ENCODE measurements at places on chromosomes 7 and 10.
A peak's percentile ranks its signal among the peaks of the same experiment; 100 is the strongest.

- DNase-seq = peak; percentile 86
These were observed at the start of the genes ACADSB and IKZF5 for GRCh38 chr10:123008355-123009104. TSS of gene ACADSB (plus strand) at chr10:123009006. CDS start at chr10:123009030, 24 bp downstream. TSS of gene IKZF5 (minus strand) at chr10:123008795. CDS start at chr10:122998625, 10,170 bp downstream.

DNA sequence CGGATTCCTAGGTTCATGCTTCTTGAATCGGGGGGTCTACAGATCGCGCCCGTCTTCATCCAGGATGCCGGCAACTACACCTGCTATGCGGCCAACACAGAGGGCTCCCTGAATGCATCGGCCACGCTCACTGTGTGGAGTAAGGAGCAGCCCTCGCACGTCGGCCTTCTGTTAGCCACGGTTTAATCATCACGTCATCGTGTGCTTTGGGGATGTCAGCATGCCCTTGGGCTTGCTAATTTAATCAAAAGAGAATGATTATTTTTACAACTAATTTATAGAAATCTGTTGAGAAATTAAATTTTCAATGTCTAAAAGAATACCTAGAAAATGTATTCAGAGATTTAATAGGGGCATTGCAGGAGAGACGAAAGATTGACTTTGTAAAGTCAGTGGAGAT lies 668.2 kb downstream of the SDK1 start:
- DNase-seq = no peak

GRCh38 chr10:102412293-102412692 lies 6.3 kb downstream of the PSD start:
- DNase-seq = no peak

DNA sequence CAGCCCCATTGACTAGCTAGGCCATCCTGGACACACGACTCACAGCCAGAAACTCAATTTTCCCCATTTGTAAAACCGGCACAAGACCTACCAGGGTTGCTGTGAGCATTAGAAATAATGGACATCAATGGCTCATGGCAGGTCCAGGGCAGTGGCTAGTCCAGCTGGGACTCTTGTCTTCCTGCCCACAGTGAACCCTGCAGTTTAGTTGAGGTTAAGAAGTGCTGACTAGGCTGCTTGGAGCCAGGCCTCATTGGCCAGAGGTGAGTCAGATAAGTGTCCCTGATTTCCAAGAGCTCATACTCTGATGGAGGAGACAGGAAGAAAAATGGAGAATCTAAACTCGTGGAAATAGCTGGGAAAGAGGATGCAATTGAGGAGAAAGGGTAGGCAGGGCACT lies 123.4 kb upstream of the ZNF92 start:
- DNase-seq = no peak

DNA sequence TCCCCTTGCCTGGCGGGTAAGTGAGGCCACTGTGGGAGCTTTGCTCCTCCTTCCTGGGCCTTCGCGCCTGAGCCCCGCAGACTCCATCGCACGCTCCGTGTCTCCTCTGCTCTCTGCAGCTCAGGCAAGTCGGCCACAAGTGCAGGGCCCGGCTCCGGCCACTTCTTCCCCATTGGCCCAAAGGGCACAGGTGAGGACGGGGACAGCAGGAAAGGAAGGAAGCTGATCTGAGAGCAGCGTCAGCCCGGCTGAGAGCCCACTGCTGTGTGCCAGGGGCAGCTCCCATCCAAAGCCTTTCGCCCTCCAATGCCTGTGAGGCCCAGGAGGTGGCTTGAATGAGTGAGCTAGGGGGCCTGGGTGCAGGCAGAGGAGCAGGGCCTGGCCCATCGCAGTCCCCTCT lies 33.7 kb upstream of the RHEB start:
- DNase-seq = no peak

DNA sequence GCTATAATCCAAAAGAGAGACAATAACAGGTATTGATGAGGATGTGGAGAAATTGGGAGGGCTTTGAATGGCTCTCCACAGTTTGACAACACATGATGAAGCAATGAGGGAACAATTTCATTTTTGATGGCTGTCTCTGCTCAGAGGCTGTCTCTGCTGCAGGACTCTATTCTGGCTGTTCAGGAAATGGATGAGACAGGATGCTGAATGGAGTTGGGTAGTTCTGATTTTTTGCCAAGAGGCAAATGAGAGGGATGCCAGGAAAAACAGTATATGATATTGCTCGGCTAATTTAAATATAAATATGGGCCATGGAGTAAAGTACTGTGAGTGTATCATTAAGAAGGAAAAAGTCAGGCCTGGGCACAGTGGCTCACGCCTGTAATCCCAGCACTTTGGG lies 16.8 kb downstream of the APBB1IP start:
- no peak for DNase-seq

- DNase-seq = no peak
These were observed 28.8 kb upstream of the C10orf53 start for GRCh38 chr10:49650724-49651034.

- no peak for DNase-seq
These were observed 5.0 kb downstream of the ALDH18A1 start for GRCh38 chr10:95651346-95652060.

DNA sequence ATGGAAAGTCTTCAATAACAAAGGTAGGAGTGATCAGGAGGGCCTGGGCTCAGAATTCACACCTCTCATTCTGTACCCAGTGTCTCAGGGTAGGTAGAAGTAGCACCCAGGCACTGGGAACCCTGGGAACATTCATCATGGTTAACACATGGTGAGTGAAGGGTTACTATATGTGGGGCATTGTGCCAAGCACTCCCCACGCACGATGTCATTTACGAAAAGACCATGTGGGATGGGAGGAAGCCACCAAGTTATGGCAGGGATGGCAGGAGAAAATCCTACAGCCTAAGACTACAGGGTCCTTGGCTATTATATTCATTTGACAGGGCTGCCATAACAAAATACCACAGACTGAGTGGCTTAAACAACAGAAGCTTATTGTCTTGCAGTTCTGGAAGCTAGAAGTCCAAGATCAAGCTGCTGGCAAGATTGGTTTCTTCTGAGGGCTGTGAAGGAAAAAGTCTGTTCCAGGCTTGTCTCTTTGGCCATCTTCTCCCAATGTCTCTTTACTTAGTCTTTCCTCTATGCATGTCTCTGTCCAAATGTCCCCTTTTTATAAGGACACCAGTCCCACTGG lies 27.7 kb upstream of the DDIT4 start:
- DNase-seq = no peak

- no peak for DNase-seq
These were observed 298.5 kb downstream of the ELMO1 start for GRCh38 chr7:37150180-37150579.

DNA sequence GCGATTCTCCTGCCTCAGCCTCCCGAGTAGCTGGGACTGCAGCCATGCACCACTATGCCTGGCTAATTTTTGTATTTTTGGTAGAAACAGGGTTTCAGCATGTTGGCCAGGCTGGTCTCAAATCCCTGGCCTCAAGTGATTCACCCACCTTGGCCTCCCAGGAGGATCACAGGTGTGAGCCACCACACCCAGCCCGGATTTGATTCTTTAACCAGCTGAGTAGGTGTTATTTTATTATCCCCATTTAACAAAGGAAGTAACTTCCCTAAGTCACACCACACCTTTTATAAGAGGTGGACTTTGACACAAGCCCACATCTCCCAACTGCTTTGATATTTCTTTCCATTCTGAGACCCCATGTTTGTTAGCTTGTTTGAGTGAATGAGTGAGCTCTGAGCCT lies 25.0 kb downstream of the SLC25A28 start:
- no peak for DNase-seq

- no peak for DNase-seq
These were observed 62.9 kb downstream of the PRKAG2 start for GRCh38 chr7:151813997-151814396.

- DNase-seq = no peak
These were observed 362.6 kb upstream of the MGMT start for GRCh38 chr10:129104266-129105045.

DNA sequence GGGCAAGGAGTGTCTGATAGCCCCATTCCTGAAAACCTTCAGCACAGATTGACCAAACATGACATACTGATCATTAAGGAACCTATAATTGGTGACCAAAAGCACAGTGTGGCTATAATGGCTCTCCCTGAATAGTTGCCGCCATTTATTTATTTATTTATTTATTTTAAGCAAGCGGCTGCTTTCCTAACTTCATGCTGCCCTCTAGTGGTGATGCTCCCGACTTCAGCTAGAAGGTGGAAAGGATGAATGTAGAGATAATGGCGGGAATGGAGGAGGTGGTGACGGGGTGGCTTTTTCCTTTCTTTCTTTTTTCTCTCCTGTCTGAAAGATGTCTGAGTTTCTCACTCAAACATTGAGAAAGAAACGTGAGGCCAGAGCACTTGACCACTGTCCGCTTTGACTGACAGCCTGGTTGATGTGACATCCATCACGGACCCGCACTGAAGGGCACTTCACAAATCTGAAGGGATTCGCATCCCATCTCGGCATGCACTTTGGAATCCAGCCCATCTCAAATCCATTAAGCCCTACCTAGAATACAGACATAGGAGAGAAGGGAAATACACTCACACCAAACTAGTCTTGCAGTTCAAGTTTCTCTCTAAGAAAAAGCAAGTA lies 1090.1 kb downstream of the KCNMA1 start:
- DNase-seq = peak; percentile 82

GRCh38 chr10:58477902-58478301 lies 34.8 kb upstream of the BICC1 start:
- no peak for DNase-seq

DNA sequence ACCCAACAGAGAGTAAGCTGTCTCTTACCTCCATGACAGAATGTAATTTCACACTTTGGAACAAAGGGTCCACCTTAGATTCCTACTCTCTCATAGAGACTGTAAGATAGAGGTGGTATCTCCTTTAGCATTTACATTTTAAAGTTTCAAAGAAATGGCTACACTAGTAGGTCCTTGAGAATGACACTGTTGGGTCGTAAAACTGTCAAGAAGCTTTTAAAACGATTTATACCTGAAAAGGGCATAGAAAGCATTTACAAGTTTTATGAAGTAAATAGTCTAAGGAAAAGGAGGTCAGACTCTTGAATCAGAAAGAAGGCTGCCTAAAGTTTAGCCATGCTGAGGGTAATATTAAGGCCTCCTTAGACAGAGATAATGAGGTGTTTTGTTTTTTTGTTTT lies 1212.4 kb upstream of the PHF14 start:
- no peak for DNase-seq

DNA sequence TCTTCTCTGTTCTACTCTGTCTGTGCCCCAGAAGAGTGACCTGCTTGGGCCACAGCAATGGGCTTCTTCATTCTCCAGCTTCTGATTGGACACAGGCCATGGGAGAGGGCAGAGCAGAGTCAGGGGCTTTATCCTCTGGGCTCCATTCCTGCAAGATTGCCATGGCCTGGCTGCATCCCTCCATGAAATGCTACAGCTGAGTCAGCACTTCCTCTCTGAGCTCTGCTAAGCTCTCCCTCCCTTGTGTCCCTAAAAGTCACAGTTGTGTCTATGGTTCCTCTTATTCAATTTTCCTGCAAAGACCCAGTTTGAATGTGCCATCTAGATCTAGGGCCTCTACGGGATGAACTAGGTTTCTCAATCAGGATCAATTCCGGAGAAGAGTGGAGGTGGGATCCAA lies 903.8 kb downstream of the TYW1 start:
- no peak for DNase-seq

DNA sequence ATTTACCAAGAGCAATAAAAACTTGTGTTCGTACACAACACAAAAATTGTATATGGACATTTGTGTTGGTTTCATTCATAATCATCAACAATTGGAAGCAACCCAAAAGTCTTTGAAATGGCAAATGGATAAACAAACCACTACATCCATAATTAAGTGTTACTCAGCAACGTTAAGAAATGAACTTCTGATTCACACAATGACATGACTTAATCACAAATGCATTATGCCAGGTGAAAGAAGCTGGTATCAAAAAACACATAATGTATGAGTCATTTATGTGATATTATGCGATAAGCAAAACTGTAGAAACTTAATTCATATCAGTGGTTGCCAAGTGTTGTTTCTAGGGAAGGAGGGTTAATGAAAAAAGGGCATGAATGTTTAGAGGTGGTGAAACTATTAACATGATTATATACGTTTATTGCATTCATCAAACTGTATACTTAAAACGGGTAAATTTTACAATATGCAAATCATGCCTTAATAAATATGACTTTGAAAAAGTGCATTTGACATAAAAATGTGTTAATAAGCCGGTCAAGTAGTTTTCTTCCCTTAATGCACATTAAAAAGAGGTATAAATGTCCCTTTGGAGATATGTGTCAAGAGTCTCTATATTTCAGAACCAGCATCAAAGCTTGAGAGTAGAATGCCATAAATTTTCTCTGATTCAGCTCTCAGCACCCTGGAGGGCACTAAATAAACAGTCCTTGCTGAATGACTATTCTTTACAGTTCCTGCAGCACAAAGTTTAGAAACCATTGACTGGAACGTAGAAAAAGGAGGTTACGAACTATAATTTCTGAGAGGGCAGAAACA lies 84.8 kb upstream of the GRM3 start:
- peak; percentile 87 for DNase-seq

DNA sequence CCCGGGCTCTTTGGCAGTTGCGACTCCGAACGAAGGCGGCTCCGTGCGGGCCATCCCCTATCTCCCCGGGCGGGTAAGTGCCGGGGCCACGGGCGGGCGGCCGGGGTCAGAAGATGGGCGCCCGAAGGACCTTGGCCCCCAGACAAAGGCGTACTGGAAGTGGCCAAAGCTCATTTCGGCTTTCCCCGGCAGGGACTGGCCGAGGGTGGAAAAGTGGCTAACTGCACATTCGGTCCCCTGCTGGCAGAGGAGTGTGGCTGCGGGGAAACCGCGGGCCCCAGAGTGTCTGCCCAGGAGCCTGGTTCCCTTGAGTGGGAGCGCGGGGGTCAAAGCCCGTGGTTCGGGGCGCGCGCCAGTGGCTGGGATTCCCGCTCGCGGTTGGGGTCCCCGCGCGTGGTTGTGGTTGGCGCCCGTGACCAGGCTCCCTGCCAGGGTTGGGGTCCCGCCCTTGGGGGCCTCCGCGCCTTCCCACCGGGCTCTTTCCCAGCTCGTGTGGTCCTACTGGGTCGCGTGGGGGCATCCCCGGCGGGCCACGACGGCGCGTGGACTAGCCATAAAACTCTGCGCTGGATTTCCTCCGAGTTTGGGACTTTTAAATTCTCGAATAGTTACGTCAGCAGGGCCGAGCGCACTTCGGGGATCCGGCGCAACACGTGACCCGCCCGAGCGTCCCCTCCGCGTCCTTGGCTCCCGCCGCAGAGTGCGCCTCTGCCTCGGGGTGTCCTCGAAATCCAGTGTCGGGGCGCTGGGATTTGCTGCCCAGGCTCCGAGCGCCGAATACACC lies 124.4 kb downstream of the TACC2 start:
- DNase-seq = no peak

All from NCI-H1105 treated with DMSO at 0.1 percent for 48 hours (cell line).